Ecto neural progenitor cell (in vitro differentiated cells): ENCODE measurements at places on chromosomes 7 and 10.

DNA sequence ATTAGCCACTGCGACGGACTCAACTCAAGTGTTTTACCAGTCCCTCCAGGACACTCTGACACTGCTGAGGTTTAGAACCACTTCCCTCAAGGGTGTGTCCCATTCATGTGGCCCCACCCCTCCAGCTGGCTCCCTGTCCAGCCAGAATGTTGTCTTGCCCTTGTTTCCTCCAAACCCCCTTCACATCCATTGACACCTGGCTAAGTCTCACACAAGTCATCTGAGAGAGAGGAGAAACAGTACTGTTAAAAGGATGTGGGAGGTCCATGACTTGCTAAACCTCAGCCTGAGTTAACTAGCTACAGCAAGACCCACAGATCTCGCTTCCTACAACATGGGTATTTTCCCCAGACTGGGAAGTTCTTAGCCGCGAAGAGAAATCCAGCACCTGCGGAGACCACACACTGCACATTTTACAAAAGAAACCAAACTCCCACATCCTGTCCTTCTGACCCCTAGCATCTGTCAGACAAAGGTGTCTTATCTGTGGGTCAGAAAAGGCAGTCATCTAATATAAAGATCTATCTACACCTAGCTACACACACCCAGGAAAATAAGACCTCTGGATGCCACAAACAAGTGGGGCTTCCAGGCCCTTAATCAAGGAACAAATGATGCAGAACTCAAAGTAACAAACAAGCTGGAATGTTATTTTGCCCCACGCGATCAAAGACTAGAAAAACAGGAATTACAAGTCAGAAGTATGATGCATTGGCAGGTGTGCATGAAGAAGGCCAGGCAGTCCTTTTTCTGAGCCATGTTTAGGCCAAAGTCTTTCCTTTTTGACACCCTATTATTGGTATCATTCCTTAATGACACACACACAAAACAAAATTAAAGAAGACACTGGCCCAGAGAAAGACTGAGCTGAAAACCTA, 13.9 kb downstream of the OSBPL3 start:
- DNase-seq, result no peak

GRCh38 chr7:49692516-49692915, 80.9 kb upstream of the VWC2 start:
- DNase-seq, result no peak

DNA sequence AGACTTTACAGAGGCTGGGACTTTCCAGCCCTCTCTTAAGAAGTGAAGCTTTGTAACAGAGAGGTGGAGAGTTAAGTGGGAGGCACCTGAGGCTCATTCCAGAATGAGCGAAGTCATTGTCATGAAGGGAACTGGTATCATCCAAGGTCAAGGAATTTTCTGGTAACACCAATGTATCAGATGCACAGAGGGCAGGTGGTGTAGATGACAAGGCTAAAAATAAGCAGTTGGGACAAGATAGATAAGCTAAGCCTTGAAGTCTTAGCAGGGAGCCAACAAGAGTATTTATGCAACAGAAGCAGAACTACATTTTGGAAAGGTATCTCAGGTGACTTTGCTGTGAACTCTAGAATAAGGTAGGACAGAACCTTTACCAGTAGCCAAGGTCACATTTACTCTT, 257.0 kb upstream of the AUTS2 start:
- no peak for DNase-seq

GRCh38 chr7:4607311-4607729, 74.8 kb upstream of the FOXK1 start:
- no peak for DNase-seq
